ENCODE measurements at places on chromosomes 11 and 22.

DNA sequence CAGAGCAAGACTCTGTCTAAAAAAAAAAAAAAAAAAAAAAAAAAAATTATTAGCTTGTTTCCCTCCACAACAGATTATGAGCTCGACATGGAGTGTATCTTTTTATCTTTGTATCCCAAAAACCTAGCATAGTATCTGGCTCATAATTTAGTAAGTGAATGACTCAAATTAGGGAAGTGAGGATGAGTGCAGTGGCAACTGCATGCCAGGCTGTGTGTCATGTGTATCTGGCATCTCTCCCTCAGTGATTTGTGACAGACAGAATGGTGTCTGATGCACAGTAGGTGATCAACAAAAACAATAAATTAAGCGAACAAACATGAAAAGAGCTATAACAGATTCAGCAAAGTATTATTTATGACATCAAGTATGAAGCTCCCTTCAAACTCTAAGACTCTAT is 7.2 kb downstream of the STK33 start:
- DNase-seq: no peak

DNA sequence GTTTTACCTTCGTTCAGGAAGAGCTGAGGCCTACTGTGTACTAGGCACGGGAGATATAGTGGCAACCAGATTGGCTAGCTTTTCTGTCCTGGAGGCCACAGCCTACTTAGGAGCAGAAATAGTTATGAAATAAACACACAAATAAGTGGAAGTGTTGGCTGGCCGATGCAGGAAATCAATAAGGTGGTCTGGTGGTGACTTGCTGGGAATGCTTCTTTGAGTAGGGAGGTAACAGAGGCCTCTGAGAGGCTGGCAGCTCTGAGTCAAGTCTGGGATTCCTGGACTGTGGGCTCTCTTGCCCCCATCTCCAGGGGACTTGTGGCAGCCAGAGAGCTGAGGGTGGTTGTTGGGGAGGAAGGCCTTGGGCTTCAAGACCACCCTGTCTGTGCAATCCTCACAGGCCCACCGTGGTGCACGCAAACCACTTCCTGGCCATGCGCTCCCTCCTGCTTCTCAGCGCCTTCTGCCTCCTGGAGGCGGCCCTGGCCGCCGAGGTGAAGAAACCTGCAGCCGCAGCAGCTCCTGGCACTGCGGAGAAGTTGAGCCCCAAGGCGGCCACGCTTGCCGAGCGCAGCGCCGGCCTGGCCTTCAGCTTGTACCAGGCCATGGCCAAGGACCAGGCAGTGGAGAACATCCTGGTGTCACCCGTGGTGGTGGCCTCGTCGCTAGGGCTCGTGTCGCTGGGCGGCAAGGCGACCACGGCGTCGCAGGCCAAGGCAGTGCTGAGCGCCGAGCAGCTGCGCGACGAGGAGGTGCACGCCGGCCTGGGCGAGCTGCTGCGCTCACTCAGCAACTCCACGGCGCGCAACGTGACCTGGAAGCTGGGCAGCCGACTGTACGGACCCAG is 4.1 kb downstream of the SERPINH1 start:
- DNase-seq: no peak

GRCh38 chr11:28696591-28696990 is 588.4 kb downstream of the METTL15 start:
- no peak for DNase-seq

GRCh38 chr11:70212227-70212811 is 9.2 kb downstream of the FADD start:
- no peak for DNase-seq

GRCh38 chr11:34358728-34359547 is 1.1 kb upstream of the ABTB2 start:
- DNase-seq: no peak

DNA sequence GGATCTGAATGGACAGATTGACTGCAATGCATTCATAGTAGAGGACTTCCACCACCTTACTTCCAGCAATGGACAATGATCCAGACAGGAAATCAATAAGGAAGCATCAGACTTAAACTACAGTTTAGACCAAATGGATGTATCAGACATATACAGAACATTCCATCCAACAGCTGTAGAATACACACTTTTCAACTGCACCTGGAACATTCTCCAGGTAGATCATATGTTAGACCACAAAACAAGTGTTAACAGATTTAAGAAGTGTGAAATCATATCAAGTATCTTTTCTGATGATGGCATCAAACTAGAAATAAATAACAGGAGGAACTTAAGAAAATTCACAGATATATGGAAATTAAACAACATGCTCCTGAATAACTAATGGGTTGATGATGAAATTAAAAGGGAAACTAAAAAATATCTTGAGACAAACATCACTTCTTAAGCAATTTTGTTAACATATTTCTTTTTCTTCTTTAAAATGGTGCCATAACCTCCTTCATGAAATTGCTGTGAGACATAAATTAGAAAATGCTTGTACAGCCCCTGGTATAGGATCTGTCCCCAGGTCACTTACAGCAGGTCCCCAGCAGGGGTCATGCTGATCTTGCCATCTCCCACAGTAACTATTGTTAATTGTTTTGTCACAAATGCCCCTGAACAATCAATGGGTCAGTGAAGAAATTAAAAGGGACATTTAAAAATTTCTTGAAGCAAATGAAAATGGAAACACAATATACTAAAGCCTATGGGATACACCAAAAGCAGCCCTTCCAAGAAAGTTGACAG is 100.0 kb upstream of the OR4B1 start:
- no peak for DNase-seq

DNA sequence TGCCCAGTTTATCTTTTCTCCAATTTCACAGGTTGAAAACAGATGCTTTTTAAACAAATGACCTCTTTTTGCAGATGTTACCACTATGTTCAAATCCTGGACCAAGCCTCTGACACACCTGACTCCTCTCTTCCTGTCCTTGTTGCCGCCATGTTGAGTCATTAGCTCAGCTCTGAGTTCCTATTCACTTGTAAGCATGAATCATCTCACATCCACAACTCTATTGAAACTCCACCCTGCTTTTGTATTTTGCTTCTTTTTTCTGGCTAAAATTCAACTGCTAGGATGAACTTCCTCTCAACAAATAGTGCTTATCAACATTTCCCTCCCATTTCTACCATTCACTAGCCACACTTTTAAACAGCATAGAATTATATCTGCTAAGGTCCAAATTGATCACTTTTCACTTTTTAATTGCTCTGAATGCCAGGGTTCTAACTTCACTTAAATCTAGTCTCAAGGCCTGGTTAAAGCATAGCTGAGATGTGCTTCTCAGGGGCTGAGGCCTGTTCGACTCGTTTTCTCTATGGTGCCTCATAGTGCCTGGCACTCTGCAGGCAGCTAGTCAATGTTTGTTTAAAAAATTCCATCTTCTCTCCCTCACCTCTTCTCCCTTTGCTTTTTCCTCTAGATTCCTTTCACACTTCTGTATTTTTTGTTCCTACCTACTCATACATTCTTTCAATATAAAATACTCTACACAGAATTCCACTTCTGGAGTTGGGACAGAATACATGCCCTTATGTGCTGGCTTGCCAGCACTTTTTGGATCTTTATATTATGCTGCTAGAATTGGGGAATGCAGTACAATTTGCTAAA is 3.9 kb downstream of the JOSD1 start:
- no peak for DNase-seq

- DNase-seq: no peak
These were observed 29.3 kb upstream of the LIPT2 start for GRCh38 chr11:74522776-74523175.

DNA sequence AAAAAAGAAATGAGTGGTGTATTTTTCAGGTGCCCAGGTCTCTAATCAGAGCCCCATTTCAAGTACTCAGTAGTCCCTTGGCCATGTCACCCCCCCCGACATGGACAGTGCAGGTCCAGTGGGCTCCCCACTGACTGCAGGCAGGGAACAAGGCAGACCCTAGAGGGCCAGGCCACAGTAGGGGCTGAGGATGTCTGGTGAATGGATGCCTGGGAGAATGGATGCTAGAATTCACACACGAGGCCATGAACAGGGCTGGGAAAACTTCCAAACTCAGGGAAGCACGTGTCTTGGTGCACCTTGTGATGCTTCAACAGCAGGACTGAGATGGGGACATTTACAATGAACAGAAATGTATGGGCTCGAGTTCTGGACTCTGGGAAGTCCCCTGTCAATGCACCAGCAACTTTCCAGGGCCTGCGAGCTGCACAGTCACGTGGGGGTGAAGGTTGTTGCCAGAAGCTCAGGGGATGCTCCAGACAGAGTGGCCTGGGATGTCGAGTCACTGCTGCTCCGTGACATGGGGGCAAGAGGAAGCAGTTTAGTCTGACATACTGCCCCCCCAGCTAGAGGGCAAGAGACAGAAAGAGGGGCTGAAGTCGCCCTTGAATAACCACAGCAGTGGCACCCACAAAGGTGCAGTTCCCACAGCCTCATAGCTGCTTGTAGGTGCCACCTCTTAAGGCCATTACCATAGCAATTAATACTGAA is 3.1 kb downstream of the APOBEC3G start:
- no peak for DNase-seq

- DNase-seq: no peak
These were observed 686 bp downstream of the KIF18A start for GRCh38 chr11:28107191-28107749.

GRCh38 chr11:76642341-76642740 is 28.2 kb downstream of the LRRC32 start:
- DNase-seq: no peak

DNA sequence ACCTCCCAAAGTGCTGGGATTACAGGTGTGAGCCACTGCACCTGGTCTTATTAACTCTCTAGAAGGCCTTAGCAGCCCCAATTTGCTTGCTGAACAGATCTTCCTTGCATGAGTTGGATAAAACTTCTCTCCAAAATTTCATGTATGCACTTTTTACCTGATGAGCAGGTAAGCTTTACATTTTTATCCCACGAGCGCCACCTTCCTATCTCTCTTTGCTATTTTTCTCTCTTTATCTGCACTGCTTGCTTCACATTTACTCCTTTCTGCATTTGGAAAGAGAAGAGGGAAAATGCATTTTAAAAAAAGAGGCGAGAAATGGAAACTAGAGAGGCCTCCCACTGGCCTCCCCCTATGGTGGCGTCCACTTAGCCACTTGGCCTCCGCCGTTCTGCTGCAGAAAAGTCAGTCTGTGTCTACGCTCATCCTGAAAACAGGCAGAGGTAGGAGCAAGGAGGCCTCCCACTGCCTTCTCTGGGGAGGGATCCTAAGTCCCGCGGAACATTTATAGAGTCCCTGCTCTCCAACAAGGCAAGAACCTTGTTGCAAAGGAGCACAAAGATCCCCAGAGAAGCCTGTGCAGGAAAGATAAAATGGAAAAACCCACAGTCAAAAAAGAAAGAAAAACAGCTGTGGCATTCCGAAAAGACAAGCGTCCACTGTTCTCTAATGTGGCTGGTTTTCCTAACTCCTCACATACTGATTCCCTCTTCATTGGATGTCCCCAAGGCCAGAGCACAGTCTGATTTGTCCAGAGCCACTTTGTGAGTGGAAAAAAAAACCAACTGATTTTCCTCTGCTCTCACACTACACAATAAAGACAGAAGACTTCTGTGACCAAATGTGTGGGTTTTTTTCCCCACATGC is 62.2 kb upstream of the INCENP start:
- no peak for DNase-seq

DNA sequence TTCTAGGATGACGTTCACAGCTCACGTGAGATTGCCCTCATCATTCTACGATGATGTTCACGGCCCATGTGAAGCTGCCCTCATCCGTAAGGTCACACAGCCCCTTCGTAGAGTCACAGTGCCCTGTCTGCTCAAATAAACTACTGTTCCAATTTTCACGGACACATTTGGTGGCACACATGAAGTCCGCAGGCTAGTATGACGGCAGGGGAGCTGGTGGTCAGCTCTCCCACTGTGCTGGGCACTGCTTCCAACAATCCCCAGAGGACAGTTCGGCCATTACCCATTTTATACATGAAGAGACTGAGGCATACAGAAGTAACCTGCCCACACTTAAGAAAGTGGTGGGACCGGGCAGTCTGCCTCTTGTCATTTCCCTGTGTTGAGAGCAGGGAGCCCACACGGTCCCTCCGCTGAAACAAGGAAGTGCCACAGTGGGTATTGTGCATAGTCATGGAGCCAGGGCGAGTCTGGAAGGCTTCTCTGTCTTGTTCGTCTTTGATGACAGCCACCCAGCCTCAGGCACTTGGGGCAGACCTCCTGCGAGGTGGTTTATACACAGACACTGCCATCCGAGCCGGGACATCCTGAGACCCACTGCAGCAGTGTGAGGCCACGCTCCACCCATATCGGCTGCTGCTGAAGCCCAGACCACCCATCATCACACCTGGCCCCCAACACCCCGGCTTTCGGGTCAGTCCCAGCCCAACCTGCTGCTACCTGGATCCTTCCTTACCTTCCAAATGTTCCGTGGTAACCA is 114.3 kb downstream of the PHF21B start:
- DNase-seq: no peak

DNA sequence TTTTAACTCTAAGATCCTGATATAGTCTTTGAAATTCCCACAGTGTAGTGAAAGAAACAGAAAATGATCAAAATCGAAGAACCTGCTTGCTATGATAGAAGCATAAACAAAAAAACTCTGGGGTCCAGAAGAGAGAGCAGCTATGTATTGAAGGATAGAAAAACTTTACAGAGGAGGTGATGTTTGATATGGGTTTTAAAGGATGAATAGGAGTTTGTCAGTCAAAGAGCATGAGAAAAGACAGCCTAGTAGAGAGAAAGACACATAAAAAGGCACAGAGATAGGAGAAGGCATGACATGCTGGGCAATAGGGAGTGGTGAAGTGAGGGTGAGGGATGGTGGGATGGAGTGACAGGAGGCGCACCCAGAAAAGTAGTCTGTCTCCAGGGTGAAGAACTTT is 168.0 kb downstream of the INSC start:
- DNase-seq: no peak

DNA sequence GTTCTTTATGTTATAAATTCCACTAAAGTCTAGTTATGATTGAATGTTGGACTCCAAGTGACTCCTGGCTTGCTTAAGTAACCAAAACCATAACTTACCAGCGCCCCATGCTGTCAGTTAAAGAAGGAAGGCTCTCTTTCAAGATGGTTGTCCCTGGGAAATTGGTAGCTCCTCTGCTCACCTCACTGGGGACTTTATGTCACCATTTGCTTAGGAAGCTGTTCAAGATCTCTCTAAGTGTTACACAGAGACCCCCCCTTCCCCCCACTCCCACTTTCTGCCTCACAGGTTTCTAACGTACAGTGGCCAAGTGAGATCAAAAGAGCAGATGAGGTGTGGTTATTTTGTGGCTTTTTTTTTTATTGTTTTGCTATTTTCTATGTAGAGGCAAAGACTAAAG is 301.8 kb downstream of the AASDHPPT start:
- no peak for DNase-seq
